SIG-M5 (cell line): ENCODE measurements at places on chromosomes 12 and 14.

DNA sequence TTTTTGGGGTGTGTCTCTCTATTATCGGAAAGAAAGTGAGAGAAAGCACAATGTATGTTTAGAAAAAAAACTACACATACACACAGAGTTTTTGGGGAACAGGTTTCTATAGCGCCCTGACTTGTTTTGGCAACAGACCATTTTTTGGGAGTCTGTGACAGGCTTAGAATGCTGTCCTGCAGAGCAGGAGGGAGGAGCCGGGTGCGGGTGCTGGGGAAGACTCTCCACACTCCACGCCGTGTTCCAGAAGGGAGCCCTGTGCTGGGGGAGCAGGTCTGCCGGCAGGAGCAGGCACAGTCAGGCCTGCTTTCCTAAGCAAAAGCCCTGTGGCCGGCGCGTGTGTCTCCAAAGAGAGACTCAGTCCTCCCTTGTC lies 26.5 kb downstream of the CD9 start:
- no peak for DNase-seq

GRCh38 chr14:97129639-97130038 lies 332.5 kb downstream of the VRK1 start:
- no peak for DNase-seq

DNA sequence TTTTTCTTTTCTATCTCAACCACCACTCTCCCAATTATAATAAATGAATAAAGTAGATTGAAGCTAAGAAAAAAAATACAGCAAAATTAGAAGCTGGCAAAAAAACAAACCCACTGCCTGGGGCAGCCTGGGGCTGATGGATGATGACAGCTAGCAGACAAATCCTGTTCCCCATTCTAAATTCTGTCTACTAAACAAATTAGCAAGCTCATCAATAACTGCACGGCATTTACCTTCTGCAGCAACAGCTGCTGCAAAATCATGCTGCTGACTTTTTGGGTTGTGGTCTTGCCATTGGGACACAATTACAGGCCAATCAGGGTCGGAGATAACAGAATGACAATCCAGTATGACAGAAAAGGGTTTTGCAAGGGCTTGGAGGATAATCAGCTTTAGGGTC lies 443.6 kb upstream of the SOX5 start:
- DNase-seq: no peak

- DNase-seq: no peak
These were observed 8.8 kb upstream of the TUBA1C start for GRCh38 chr12:49255857-49256637.

DNA sequence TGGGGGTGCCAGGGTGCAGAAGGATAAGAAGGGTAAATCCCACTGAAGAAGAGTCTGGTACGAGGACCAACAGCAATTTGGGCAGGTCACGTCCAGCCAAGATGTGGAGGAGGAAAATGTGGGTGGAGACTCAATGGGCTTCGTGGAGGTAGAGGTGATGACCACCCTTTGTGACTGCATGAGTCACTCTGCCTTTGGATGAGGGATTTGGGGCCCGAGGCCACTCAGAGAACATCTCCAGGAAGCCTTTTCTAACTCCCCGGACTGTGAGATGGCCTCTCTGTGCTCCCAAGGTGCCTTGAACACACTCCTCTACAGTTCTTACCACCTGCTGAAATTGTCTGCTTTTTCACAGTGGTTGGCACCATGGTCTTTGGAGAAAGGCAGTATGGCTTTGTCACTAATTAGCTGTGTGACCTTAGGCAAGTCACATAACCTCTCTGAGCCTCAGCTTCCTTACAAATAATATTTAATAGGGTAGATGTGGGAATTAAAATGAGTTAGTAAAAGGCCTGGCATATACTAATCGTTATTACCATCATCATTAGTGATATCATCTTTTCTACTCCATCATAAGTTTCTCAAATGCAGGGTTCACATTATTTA lies 67.0 kb upstream of the ARHGAP5 start:
- no peak for DNase-seq

DNA sequence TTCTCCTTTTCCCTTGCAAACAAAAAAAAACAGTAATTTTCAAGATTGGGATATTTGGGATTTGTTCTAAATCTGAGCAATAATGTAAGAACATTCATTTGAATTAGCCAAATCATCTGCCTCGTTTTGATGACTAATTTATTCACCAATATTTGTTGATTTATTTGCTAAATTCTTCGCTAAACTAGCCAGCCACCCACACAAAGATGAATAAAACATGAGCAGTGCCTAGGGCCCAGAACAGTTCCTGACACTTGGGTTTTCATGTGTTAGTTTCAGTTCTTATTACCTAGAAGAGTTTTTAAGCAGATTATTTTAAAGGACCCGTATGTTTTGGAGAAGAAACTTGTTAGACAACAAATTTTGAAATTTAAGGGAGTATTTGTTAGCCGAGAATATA lies 1.4 kb downstream of the ETNK1 start:
- no peak for DNase-seq

DNA sequence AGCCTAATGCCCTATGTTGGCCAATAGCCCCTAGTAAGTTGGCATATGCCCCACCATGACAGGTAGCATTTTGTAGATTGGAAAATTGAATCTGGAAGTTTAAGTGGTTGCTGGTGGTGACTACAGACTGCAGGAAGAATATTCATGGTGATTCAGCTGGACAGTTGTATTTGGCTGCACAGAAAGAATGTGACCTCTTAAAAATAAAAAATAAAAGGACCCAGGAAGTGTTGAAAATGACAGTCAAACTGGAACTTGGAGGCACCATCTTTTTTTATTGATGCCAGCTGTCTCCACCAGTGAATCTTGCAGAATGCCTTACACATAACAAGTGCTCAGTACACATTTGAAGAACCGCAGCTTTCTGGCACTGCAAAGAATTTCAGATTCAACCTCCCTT lies 73.9 kb downstream of the PRMT8 start:
- no peak for DNase-seq

GRCh38 chr12:14256121-14256520 lies 109.4 kb upstream of the ATF7IP start:
- no peak for DNase-seq

DNA sequence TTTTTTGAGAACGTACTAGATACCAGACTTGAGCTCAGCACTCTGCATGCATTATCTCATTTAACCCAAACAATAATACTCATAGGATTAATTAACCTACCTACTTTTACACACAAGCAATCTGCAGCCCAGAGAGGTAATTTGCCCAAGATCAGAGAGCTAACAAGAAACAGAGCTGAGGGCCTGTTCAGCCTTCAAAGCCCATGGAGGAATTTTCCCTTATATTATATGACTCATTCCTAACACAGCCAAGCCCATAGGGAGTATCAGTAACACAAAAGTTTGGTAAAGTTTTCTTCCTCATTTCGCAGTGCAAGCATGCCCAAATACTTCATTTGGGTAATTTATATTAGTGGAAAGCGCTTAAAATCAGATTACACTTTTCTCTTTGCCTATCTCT lies 94.7 kb downstream of the GALC start:
- DNase-seq: no peak

- no peak for DNase-seq
These were observed 31.7 kb upstream of the INF2 start for GRCh38 chr14:104657563-104658324.

GRCh38 chr14:33781236-33781635 lies 169.6 kb downstream of the EGLN3 start:
- no peak for DNase-seq

DNA sequence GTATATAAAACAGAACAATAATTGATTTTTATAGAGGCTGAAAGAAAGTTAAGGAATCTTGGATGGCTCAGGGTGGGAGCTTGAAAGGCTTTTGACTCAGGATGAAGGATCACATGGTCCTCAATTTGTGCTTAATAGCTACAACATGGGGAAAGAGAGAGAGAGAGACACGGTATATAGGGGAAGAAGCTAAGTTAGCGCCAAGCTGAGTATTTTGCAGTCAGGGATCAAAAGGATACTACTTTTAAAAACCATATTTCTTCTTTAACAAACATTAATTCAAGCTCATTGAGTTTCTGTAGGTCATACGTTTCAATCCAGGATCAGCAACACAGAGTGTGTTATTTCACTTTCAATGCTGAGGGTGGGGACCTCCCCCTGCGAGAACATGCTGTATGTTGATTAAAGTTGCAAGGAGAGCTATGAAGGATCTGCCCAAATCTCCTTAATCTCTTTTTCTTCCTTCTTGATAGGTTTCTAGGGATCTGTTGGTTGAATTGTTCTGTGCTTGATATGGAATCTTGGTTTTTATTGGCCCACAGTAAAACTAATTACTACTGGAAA lies 133.1 kb upstream of the NUDT4 start:
- no peak for DNase-seq

GRCh38 chr12:93968536-93969285 lies 179.7 kb upstream of the PLXNC1 start:
- DNase-seq: no peak

GRCh38 chr14:92726933-92727262 lies 21.5 kb downstream of the LGMN start:
- DNase-seq: no peak

DNA sequence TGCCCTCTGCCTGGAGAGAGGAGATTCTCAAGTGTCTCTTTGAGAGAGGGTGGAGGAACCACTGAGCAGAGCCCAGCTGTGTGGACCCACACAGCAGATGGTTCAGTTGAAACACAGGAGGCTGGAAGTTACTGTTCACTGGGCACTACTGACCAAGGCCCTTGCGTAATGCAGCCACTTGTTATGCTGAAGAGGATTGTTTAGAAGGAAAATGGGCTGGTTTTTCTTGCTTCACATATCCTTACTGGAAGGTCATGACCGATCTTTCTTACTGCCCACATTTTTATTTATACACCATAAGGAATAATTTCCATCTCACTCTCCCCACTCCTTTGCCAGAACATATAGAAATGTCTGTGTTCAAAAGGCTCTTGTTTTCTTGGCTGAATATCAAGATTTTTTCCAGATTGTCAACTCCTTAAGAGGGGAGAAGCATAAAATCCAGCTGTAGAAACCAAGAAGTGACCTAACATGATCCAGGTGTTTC lies 375.1 kb upstream of the DDHD1 start:
- no peak for DNase-seq

DNA sequence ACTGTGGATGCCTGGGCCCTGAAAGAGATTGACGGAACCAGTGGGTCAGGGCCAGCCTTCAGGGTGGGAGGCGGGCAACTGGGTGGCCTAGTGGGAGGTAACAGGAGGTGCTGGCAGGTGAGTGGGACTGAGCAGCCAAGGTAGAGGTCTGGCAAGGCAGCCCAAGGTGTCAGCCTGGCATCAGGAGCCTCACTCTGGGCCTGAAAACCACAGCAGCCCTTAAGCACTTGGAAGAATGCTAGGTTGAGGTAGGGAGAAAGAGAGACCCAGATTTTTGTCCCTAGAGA lies 315.8 kb upstream of the PRICKLE1 start:
- no peak for DNase-seq

- DNase-seq: no peak
These were observed 113.0 kb downstream of the PLEKHA5 start for GRCh38 chr12:19242581-19242980.

DNA sequence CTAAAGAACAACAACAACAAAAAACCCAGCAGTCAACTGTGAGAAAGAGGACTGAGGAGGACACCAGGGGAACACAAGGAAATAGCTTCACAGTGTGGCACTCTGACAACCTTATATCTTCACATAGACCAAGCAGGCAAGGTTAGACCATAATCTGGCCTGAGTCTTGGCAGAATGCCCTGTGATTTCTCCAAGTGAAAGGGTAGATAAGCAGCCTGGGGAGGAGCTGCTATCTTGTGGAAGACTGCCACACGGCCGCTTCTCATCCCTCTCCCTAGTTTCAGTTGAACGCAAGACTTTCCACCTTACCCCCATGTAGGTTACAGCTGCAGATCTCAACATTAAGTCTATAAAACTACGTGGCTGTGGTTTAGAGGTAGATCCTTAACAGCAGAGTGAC lies 3.7 kb downstream of the SLC25A21 start:
- DNase-seq: no peak

DNA sequence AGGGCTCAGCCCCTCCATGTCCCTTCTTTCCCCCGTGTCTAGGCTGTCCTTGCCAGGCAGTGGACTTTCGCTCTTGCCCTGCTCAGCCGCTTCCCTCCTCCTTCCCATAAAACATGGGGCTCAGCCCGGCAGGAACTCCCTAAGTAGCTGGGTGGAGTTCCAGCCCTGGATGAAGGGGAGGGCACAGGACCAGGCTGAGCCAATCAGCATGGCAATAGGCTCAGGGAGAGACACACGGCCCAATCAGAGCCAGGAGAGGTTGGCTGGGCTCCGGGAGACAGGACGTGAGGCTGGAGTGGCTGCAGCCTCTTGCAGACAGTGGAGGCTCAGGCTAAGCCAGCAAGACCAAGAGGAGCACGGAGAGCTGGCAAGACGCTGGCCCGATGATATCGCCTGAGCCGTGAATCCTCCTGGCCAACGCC lies 54.3 kb downstream of the GALNT9 start:
- DNase-seq: no peak

- DNase-seq: no peak
These were observed 106.4 kb upstream of the SYT10 start for GRCh38 chr12:33546004-33546403.

- DNase-seq: no peak
These were observed 1.8 kb downstream of the PTPN6 start for GRCh38 chr12:6952863-6953441.

GRCh38 chr14:50056435-50056834 lies 59.9 kb downstream of the VCPKMT start:
- no peak for DNase-seq

DNA sequence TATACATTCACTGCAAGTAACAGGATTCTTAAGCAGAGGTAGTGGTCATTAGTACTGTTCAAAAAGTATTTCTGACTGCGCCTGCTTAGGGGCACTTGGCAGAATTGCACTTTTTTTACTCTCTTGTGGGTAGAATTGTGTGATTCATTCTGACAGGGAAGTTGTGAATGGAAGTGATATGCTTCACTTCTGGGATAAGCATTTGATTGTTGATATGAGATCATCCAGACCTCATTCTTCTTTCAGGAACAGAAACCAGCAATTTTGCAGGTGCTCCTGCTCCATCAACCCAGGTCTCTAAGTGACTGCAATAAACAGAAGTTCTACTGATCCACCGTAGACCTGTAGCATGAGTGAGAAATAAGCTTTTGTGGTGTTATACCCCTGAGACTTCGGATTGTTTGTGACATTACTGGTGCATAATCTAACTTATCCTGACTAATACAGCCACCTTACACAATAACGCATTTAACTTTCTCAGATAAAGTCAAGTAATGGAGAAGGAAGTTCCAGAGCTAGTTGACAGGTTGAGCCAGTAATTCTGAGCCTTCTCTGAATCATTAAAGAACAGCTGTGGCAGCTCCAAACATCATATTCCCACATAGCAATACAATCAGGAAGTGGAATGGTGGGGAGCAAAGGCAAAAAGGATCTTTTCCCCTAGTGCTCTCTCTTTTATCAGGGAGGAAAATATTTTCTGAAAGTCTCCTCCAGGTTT lies 387.9 kb downstream of the SYT1 start:
- DNase-seq: no peak

DNA sequence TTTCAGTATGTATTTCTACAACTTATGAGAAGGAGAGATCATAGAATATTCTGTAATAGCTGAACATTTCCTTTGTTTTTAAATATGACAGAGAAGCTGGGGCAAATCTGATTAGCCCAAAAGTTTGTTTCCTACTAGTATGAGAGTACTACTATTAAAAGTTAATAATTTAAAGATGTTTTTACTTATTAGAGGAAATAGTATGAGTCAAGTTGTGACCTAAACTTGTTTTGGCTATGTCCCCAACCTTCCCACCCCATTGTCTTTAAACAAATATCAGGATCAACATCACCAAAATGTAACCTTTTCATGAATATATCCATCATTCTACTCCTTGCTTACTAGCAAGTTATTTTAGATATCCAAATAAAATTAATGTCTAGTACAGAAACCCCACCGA lies 10.5 kb downstream of the GNPNAT1 start:
- no peak for DNase-seq
